ENCODE measurements at places on chromosomes 16 and 17.

DNA sequence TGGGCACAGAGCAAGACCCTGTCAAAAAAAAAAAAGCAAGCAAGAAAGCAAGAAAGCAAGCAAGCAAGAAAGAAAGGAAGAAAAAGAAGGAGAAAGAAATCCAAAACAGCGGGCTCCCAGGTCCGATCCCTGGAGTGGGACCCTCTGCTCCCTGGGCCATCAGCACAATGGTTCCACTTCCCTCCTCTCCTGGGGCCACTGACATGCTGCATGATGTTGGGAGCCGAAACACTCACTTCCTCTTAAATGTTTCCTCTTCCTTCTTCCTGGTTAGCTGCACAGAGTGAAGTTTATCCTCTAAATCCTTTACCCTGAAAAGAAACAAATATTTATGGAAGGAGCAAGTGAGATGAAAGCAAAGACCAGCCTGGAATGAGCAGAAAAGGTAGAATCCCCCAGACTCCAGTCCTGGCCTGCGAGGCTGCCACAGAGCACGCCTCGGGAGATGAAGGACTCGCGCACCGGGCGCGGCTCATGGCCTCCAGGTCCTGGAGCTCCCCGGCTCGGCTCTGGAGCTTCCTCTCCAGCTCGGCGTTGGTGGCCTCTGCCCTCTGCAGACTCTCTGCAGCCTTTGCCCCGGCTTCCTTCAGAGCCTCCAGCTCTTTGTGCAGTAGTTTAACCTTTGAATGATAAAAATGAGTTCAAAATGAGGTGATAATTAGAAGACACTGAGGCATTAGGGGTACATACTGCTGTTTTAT, 19.0 kb downstream of the CCDC57 start:
- DNase-seq, result peak; percentile 41

GRCh38 chr16:2963723-2964474, at the start of gene KREMEN2:
KREMEN2 (plus strand) TSS chr16:2964275; CDS start chr16:2964521, 246 bp downstream.
- no peak for DNase-seq

DNA sequence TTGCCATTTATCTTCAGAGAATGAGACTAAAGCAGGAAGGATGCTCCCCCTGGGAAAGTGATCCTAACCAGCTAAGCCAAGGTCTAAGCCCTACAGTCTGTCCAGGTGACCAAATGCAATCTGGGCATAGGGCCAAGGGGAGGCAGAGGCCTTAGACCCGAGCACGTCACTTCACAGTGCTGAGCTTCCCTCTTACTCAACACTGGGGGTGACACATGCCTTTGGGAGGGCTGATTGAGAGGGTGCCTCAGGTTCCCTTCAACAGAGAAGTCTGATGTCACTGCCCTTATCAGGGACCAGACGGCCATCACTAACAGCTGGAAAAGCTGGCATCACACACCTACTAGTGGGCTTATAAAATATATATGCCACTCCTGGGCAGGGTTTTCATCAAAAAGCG, 4.0 kb downstream of the CIAO2B start:
- no peak for DNase-seq

- DNase-seq, result peak; percentile 61
These were observed 10.0 kb downstream of the TMEM235 start for GRCh38 chr17:78241277-78242023.

DNA sequence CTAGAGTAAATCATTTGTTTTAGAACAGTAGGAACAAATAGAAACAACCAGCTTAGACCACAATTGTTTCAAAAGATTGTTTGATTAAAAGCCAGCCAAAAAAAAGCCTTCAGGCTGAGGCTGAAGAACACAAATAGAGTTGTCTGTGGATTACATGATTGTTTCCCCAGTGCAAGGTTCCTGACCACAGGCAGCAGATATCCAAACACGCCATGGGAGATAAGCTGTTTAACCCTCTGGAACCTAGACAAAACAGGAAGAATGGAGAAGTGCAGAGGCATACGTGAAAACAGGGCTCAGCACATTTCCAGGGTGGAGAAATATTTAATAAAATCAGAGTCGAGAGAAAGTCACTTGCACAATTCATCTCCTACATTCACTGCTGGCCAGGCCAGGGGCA, 21.0 kb downstream of the ATPAF2 start:
- no peak for DNase-seq

GRCh38 chr17:77946900-77947645, 11.4 kb upstream of the TNRC6C start:
- no peak for DNase-seq

- no peak for DNase-seq
These were observed 6.5 kb downstream of the DDX42 start for GRCh38 chr17:63780507-63780906.

GRCh38 chr17:77826132-77826873, 132.2 kb upstream of the TNRC6C start:
- DNase-seq, result no peak

GRCh38 chr17:12644623-12645022, 21.1 kb upstream of the MYOCD start:
- no peak for DNase-seq
